ENCODE measurements at places on chromosomes 13 and 19. TPM values are rescaled to one million over a fixed set of nuclear protein-coding genes. Genes with fewer than 3 reads are reported as not detected.
A peak's percentile ranks its signal among the peaks of the same experiment; 100 is the strongest.

DNA sequence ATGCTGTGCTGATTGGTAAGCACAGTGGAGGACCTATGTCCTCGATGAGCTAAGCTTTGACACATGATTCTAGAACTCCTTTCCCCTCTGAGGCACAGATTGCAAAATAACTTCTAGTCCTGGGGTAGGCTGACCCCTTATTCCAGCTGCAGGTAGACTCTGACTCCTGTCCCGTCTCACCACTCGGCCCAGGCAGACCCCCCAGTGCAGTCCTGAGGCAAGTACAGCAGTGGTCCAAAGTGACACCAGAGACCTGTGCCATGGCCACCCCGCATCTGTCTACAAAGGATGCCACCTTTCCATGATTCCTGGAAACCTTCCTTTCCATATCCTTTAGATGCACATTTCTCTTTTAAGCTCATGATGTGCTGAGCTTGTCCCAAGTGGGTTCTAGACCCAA is 482.5 kb downstream of the ZNF536 start:
- H3K4me3 ChIP-seq, result no peak overlapping the region
- no peak overlapping the region for H3K27ac ChIP-seq
- no peaks in the 10 kb centered on the region for H3K36me3 ChIP-seq
- DNase-seq, result no peak
- H3K4me1 ChIP-seq, result no peaks in the 10 kb centered on the region

- peak within 1 kb of the TSS; percentile 93 for H3K4me3 ChIP-seq
- peak within 1 kb of the TSS; percentile 52 for H3K27ac ChIP-seq
- peaks cover 18% of the 10 kb centered on the region for H3K36me3 ChIP-seq
- no peaks in the 10 kb centered on the region for H3K27me3 ChIP-seq
- DNase-seq, result peak; percentile 93
- H3K4me1 ChIP-seq, result peaks cover 17% of the 10 kb centered on the region
Observed at GRCh38 chr19:10315335-10316214, at the start of gene FDX2. TSS of gene FDX2 (minus strand) at chr19:10316015. CDS start at chr19:10315996, 19 bp downstream.

DNA sequence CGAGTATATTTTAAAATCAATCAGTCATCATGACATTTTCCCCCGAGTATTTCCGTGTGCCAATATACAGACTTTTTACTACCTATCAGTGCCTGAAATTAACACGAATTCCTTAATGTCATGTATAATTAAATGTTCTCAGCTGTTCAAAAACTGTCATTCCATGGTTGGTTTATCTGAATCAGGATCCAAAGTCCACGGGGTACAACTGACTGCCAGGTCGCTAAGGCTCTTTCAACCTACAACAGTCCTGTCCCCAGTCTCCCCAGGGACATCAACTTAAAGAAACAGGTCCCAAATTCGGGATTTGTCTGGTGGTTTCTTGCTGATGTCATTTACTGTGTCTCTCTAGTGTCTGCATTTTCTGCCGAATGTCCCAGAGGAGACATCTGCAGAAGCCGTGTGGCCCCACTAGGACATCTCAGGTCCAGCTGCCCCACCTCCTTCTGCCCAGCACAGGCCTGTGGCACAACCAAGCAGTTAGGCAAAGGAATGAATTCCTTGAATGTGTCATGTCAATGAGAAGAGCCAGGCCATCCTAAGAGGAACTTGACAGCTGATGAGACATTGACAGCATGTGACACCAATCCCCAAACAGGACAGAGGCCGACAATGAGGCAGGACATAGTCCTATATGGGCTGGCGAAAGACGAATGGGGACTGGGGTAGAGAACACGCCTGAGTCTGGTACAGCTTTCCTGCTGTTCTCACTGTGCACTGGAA is 109.5 kb downstream of the STK24 start:
- H3K4me1 ChIP-seq, result no peaks in the 10 kb centered on the region
- no peak for DNase-seq
- no peaks in the 10 kb centered on the region for H3K27me3 ChIP-seq
- H3K36me3 ChIP-seq, result peaks cover 56% of the 10 kb centered on the region
- H3K4me3 ChIP-seq, result no peak overlapping the region

Gene CRLF1
- not detected for total RNA-seq
